ENCODE measurements at places on chromosomes 5 and 9.

- DNase-seq: no peak
Measured at GRCh38 chr5:1536322-1536845, 12.6 kb upstream of the LPCAT1 start.

DNA sequence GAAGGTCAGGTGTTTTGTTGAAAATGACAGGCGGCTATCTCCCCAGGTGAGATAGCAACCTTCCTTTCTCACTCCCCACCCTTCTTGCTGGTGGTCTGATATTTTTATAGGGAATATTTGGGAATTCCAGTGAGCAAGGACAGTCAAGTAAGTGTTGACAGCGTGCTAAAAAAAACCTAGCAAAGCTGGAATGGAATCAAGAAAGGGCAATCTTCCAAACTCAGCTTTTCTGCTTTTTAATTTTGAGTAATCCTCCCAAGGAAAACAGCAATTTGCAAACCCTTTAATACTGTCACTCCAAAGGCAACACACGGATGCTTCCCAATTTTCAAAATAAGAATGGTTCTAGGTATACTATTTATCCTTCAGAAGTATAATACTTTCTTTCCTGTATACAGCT lies 143.7 kb upstream of the PCA3 start:
- no peak for DNase-seq

DNA sequence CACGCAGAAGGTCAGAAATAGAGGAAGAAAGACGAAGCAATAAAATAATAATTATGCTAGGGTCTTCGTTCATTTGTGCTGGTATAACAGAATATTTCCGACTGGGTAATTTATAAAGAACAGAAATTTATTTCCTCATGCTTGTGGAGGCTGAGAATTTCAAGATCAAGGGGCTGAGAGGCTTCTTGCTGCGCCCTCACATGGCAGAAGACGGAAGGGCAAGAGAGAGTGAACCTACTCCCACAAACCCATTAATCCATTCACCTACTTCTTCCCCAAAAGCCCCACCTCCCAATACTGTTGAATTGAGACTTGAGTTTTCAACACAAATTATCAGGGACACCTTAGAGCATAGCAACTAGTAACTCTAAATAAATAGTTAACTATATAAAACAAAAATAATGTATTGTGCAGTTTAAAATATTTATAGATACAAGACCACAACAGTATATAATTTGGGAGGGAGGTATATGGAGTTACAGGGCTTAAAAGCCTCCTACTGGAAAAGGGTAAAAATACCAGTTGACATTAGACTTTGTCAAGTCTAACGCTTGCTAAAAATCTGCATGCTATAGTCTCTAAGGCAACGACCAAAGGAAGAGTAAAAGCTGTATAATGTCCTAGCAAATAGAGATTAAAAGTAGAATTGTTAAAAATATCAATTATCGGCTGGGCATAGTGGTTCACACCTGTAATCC lies 40.3 kb upstream of the NAA35 start:
- DNase-seq: no peak

- DNase-seq: peak; percentile 85
Measured at GRCh38 chr9:2158111-2158610, 143.0 kb downstream of the SMARCA2 start.

GRCh38 chr5:144151026-144151425 lies 19.4 kb downstream of the YIPF5 start:
- no peak for DNase-seq

- no peak for DNase-seq
Measured at GRCh38 chr5:111517853-111518501, 5.6 kb upstream of the STARD4 start.
